Activated CD4-positive, CD25-positive, alpha-beta regulatory T cell (primary cell): ENCODE measurements at places on chromosomes 12 and 14.

DNA sequence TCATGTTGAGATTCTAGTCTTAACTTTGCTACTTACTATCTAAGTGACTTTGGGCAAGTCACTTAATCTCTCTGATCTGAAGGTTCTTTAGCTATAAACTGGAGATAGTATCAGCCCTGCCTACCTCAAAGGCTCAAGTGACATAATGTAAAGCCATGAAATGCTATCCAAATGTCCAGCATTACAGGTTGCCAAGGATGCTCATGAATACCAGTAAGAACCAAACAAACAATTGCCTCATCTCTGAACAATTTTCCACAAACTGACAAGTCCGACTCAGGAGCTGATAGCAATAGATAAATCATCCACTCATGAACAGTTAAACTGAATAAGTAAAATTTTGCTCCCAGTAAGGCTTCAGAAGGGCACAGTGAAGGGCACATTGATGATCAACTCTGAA lies 51.5 kb downstream of the LMNTD1 start:
- no peak for DNase-seq

GRCh38 chr12:52044292-52044983 lies 6.8 kb upstream of the NR4A1 start:
- DNase-seq: no peak

- no peak for DNase-seq
These were observed 100.1 kb downstream of the SINHCAF start for GRCh38 chr12:31225656-31226535.

DNA sequence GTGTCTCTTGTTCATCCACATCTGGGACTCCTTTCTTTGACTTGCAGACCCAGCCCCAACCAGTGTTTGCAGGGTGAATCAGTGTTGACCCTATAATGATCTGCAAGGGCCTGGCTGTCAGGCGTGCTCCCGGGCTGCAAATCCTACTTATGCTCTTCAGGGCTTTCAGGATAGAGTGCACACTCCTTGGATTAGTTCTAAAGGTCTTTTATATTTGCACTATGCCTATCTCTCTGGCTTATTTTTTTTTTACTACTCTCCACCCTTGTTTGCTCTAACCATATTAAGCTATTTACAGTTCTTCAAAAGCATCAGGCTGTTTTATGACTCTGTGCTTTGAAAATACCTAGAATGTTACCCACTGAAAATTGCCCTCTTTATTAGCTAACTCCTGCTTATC lies 4.3 kb upstream of the PRICKLE1 start:
- DNase-seq: no peak

DNA sequence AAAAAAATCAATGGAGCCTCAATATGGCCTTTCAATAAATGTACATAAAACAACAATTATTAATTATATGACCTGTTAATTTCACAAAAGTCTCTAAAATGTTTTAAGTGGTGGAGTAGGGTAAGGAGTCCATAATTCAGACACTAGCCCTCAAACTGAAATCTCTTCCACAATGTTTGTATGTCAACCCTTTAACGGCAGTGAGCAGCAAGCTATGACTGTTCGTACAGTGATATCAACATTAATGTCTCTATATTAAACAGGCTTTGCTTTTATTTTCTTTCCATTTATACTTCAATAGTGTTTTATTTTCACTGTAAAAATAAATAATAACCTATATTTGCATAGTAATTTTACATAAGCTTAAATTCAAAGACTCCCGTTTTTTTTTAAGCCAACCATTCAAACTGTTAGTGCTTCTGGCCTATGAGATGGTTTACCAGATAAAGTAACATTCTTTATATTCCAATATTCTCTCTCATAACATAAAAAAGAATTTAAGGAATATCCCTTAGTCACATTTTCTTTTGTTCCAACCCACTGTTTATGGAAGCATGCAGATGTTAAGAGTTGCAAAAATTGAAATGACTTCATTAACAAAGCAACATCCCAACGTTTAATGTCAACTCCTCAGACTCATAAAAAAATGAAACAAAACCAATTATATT lies 2.3 kb downstream of the CDK17 start:
- no peak for DNase-seq

GRCh38 chr14:87998482-87998881 lies 5.5 kb upstream of the GALC start:
- DNase-seq: no peak

- no peak for DNase-seq
These were observed 5.1 kb downstream of the AHNAK2 start for GRCh38 chr14:104973135-104973384.

GRCh38 chr14:90678420-90678819 lies 137.8 kb downstream of the TTC7B start:
- DNase-seq: no peak

DNA sequence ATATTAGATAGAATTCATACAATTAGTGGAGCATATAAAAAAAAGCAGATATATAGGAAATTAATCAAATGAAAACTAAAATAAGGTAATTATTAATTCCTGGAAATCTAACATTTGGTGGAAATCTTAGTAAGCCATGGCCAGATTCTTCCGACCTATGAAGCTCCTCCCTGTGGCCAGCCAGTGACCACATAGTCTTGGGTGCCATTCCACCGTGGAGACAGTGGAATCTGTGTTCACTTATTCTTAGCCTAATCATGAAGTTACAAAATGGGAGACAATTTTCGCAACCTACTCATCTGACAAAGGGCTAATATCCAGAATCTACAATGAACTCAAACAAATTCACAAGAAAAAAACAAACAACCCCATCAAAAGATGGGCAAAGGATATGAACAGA lies 241.9 kb upstream of the FLRT2 start:
- no peak for DNase-seq

DNA sequence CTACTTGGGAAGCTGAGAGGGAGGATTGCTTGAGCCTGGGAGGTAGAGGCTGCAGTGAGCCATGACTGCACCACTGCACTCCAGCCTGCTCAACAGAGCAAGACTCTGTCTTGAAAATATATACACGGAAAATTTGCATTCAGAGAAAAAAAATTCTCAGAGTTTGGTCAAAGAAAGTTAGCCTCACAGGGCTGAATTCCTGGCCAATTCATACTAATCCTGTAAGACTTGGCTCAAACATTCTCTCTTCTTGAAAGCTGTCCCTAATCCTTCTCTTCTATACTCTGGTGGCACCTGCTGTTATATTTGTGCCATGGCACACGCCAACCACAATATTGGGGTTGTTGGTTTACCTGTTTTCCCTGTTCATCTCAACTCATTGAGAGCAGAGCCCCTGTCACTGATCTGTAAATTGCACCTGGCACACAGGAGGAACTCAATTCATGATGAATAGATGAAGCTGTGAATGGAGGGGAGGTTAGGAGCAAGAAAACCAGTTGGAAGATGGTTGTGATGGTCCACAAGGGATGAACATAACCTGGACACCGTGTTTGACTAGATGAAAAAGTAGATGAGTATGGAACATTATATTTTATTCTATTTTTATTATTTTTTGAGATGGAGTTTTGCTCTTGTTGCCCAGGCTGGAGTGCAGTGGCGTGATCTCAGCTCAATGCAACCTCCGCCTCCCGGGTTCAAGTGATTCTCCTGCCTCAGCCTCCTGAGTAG lies 36.8 kb upstream of the SPTSSA start:
- no peak for DNase-seq

- no peak for DNase-seq
These were observed 88.5 kb downstream of the LGMN start for GRCh38 chr14:92659765-92660561.

- no peak for DNase-seq
These were observed 217.1 kb upstream of the PLEKHG7 start for GRCh38 chr12:92485351-92486348.

DNA sequence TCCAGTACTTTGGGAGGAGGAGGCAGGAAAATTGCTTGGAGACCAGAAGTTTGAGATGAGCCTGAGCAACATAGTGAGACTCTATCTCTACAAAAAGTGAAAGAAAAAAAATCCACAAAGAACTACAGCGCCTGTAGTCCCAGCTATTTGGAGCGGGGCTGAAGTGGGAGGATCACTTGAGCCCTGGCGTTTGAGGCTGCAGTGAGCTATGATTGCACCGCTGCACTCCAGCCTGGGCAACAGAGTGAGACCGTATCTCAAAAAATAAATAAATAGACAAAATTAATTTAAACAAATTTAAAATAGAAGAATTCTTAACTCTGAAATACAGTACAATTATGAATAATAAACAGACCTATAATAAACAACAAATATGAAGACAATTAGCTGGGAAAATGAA lies 40.9 kb downstream of the ATL1 start:
- no peak for DNase-seq

- no peak for DNase-seq
These were observed 230.1 kb downstream of the FOXN3 start for GRCh38 chr14:89186856-89187376.

DNA sequence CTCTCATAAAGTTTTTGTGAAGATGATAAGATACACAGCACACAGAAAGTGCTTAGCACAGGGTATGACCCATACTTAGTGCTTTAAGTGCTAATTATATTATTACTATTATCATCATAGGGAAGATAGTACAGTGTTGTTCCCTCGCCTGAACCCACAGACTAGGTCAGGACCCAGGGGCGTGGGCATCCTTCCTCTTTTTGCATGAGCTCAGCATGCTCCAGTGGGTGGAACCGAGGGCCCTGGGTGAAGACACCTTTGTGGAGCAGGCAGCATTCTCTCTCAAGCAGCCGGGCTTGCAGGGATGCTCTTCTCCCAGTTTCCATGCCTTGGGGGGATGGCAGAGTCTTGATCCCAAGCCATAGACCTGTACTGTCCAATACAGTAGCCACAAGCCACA lies 34.8 kb downstream of the CRACR2A start:
- DNase-seq: no peak

GRCh38 chr14:93538413-93538812 lies 107.7 kb downstream of the UNC79 start:
- DNase-seq: no peak

GRCh38 chr12:104399740-104400612 lies 56.8 kb upstream of the CHST11 start:
- DNase-seq: no peak

DNA sequence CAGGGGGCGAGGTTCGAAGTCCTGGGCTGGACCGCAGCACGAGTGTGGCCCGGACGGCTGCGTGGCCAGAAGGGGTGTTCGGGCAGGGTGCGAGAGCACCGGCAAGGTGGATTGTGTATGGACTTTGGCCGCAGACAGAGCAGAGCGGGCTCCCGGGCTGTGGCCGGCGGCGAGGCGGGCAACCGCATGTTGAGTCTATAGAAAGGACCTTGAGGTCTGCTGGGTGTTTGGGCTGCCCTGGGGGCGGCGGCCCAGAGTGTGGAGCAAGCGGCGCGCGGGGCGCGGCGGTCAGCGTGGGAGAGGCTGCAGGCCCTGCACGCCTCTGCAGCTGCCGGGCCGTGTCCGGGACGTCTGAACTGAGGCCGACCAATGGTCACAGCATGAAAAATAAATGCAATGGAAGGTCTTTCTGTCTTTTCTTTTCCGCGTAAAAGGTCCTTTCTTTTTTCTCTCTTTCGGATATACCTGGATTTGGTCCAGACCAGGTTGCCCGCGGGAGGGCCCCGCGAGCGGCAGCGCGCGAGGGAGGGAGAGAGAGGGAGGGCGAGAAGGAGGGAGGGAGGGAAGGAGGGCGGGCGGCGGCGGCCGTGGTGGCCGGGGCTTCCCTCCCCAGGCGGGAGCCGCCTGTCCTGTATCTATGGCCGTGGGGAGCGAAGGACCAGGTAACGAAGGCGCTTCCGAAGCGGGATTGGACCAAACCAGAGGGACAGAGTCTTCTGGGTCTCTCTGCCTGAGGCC lies 5.5 kb upstream of the HOXC9 start:
- DNase-seq: no peak

- no peak for DNase-seq
These were observed 845 bp upstream of the COCH start for GRCh38 chr14:30873308-30874119.

DNA sequence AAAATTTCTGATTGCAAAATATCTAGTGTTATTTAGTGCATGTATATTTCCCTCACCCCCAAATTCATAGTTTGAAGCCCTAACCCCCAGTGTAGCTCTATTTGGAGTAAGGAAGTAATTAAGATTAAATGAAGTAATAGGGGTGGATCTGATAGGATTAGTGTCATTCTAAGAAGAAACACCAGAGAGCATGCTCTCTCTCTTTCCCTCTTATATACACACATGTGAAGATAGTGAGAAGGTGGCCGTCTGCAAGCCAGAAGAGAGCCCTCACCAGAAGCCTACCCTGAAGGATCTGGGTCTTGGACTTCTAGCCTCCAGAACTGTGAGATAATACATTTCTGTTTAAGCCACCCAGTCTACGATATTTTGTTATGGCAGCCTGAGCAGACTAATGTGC lies 120.3 kb downstream of the TMEM30B start:
- no peak for DNase-seq

DNA sequence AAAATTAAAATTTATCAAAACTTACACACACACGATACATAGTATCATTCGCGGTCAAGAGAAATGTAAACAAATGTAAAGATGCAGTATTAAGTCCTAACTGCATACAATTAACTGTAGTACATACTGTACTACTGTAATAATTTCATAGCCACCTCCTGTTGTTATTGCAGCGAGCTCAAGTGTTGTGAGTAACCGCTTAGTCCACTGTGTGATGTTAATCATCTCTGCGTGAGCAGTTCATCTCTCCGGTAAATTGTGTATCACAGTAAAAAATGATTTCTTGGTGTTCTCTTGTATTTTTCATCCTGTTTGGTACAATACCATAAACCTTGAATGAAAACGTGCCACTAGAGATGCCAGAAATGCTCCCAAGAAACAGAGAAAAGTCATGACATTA lies 6.5 kb downstream of the EPS8 start:
- no peak for DNase-seq

GRCh38 chr14:83172363-83172762 lies 1638.7 kb upstream of the SEL1L start:
- no peak for DNase-seq

DNA sequence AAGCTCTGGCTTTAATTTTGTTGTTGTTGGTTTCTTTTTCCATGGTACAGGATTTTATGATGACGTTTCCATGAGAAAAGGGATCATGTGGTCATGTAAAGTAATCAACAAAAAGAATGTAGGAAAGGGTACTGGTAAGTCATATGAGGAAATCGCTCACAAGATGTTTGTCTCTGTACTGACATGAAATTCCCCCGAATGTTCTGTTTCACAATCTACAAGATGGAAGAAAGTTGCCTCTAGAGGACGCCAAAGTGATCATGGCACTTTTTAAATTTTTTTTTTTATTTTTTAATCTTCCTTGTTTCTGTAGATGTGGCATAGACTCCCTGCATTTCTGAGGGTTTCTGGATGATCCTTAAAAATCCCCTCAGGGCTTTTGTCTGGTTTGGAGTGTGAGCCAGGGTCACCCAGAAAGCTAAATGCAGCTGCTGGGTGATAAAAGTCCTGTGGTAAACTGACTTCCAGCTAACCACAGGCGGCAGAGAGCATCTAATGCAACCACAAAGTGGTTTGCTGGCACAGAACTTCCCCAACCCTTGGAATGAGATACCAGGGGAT lies 393.5 kb downstream of the CCDC91 start:
- no peak for DNase-seq
